ENCODE measurements at places on chromosomes 5 and 9. TPM values are rescaled to one million over a fixed set of nuclear protein-coding genes. Genes with fewer than 3 reads are reported as not detected.

DNA sequence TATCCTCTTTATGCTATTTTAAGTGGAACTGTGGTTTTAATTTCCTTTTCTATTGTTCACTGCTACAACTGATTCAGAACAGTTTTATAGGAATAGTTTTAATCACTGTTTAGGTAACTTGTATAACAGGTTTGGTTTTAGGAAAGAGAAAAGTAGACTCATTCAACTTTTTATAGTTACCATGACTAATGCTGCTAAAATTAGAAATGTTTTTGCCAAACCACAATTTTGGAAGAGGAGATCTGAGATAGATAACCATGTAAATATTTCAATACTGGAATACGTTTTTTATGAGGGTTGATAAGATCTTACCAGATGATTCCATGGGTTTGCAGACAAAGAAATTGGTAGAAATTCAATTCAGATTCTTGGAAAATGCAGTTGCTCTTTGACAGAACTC lies 404.6 kb upstream of the ARRDC3 start:
- DNase-seq, result no peak
- H3K27ac ChIP-seq, result no peak overlapping the region
- H3K4me1 ChIP-seq, result no peaks in the 10 kb centered on the region
- H3K36me3 ChIP-seq, result no peaks in the 10 kb centered on the region
- no peak overlapping the region for H3K4me3 ChIP-seq

DNA sequence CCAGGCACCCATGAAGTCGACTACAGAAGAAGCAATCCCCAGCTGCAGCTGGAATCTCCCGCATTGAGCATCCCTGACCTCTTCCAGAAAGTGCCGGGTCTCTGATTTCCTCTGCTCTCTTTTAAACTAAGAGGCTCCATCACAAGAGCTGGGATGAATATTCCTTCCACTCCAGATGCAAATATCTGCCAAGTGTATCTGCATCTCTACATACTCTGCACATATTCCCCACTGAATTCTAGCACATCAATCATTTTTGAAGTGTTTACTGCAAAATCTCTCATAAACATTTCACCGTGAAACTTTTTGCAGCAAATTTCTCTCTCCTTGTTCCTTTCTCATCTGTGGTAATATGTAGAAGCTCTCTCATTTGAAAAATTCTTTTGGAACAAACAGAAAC lies 161.5 kb downstream of the GABRB2 start:
- H3K27me3 ChIP-seq, result no peaks in the 10 kb centered on the region
- no peaks in the 10 kb centered on the region for H3K36me3 ChIP-seq
- H3K27ac ChIP-seq, result no peak overlapping the region
- DNase-seq, result no peak
- no peak overlapping the region for H3K4me3 ChIP-seq

DNA sequence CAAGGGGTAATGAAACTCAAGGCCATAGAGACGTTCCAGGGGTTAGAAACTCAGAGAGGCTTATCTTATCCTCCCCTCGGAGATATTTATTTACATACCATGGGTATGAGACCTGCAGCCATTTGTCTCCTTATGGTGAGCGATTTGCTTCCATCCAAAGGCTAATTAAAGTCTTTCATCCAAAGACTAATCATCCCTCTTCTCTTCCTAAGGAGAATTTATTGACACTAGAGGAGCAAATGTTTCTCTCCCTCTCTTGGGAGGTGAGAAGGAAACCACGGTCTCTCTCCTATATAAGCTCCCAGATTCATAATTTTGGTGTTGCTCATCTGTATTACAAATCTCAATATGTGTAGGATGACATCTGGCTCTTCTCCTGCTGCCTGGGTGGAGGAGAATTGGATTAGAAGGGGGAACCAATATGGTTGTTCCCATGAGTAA lies 31.0 kb upstream of the RPS23 start:
- DNase-seq, result no peak
- no peak overlapping the region for H3K4me3 ChIP-seq
- peaks cover 3% of the 10 kb centered on the region for H3K27me3 ChIP-seq
- H3K36me3 ChIP-seq, result no peaks in the 10 kb centered on the region
- no peaks in the 10 kb centered on the region for H3K4me1 ChIP-seq

DNA sequence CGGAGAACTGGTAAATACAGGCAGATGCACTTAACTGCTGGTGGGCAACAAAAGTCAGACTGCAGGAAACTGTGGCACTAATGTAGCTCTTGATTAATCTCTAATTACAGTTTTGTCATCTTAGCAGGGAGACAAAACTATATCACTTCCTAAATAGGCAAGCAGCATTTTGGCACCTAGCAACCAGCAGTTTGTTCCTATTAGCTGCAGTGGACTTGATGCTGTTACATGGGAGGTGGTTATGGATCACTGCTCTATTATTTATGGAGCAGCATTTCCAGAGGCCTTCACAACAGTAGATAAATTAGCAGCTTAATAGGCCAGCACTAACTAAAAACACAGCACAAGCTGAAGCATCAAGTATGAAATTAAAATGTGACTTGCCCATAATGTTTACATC lies 518.3 kb upstream of the ITGA1 start:
- no peaks in the 10 kb centered on the region for H3K36me3 ChIP-seq
- no peak for DNase-seq
- H3K4me3 ChIP-seq, result no peak overlapping the region
- H3K4me1 ChIP-seq, result no peaks in the 10 kb centered on the region
- no peak overlapping the region for H3K27ac ChIP-seq

- H3K4me3 ChIP-seq, result no peak overlapping the region
- no peaks in the 10 kb centered on the region for H3K36me3 ChIP-seq
- DNase-seq, result no peak
- H3K4me1 ChIP-seq, result no peaks in the 10 kb centered on the region
- no peak overlapping the region for H3K27ac ChIP-seq
- H3K27me3 ChIP-seq, result peaks cover 36% of the 10 kb centered on the region
Measured at GRCh38 chr5:139951296-139951924, 91.7 kb downstream of the NRG2 start.

DNA sequence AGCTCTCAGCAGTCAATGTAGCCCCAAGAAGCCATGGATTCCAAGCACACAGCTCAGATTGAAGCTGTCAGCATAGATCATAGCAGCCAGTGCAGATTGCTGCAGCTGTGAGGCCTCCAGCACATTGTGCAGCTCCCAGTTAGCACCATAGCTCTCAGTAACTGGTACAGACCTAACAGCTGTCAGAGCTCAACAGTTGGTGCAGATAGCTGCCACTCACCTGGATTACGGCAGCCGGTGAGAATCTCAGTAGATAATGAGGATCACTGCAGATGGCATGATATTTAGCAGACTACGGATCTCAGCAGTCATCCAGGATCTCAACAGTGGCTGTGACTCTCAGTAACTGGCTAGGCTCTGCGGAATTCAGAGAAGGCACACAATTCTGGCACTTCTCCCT lies 500.4 kb downstream of the TUSC1 start:
- no peak for DNase-seq
- no peak overlapping the region for H3K4me3 ChIP-seq
- no peaks in the 10 kb centered on the region for H3K36me3 ChIP-seq
- H3K27me3 ChIP-seq, result no peaks in the 10 kb centered on the region
- H3K4me1 ChIP-seq, result no peaks in the 10 kb centered on the region

The LHX6 gene
- not detected for total RNA-seq

The OTULINL gene
- 32.6 TPM for total RNA-seq

The PARP8 gene
- total RNA-seq, result 220 TPM

The NAIF1 gene
- total RNA-seq, result 11.6 TPM

The GPR151 gene
- total RNA-seq, result not detected

The FCN1 gene
- 0.59 TPM for total RNA-seq

All from T-cell (primary cell).